Activated CD8-positive, alpha-beta memory T cell treated with anti-CD3 and anti-CD28 coated beads for 1 hour (primary cell): ENCODE measurements at places on chromosomes 13 and 19.

DNA sequence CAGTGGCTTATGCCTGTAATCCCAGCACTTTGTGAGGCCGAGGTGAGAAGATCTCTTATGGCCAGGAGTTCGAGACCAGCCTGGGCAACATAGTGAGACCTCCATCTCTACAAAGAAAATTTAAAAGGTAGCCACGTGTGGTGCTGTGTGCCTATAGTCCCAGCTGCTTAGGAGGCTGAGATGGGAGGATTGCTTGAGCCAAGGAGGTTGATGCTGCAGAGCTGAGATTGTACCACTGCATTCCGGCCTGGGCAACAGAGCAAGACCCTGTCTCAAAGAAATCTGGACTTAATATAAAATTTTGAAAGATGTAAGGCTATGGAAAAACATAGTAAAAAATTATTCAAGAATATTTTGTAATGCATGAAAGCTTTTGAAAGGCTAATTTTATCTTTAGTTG lies 65.3 kb upstream of the RNF113B start:
- no peak for DNase-seq

- DNase-seq, result no peak
Observed at GRCh38 chr19:33746159-33746558, 50.5 kb upstream of the KCTD15 start.

- DNase-seq, result no peak
Observed at GRCh38 chr19:3778899-3779723, 7.1 kb downstream of the MATK start.

GRCh38 chr19:46842791-46843190 lies 7.9 kb downstream of the AP2S1 start:
- no peak for DNase-seq

GRCh38 chr19:585551-586110 lies 4.0 kb upstream of the HCN2 start:
- no peak for DNase-seq
